ENCODE measurements at places on chromosomes 2 and 18. TPM values are rescaled to one million over a fixed set of nuclear protein-coding genes. Genes with fewer than 3 reads are reported as not detected.

DNA sequence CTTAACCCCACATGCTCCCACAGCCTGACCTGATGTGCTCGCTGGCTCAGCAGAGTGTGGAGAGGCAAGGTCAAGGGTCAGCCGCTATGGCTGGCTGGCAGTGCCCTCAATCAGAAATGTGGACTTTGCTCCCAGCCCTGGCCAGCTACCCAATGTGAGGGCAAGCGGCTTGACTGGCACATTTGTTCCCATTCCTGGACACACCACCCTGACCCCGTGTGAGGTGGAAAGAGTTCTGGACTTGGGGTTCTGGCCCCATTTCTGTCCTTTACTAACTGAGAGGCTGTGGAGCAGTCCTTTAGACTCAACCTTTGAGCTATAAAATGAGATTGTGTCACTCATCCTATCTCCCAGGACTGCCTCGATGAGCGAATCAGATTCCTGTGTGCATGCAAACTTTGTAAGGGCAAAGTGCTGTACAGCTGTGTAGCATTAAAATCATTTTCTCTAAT is 9.1 kb downstream of the THNSL2 start:
- H3K4me1 ChIP-seq = peaks cover 7% of the 10 kb centered on the region
- no peak overlapping the region for H3K27ac ChIP-seq
- no peaks in the 10 kb centered on the region for H3K36me3 ChIP-seq
- no peak for DNase-seq
- H3K4me3 ChIP-seq = no peak overlapping the region
- H3K27me3 ChIP-seq = no peaks in the 10 kb centered on the region

Gene QPCT
- 0.39 TPM for polyA plus RNA-seq

Gene LRRC30
- not detected for polyA plus RNA-seq

DNA sequence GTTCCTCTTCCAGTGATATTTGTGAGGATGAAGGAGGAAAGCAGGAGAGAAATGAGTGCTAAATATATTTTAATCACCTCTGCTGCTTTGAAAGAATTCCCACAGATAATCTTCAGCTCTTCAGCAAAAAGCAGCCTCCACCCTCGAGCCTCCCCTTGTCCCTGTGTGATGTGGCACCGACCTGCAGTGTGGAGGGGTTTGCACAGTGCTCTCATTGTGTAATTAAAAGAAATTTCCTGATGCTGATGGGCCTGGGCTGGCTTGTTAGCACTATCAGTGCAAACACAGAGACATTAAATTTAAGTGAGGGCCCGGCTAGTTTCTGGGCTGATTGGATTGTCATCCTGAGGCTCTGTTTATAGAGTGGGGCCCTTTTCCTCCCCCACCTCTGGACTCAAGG is 53.4 kb downstream of the KIF5C start:
- H3K4me3 ChIP-seq = no peak overlapping the region
- H3K36me3 ChIP-seq = no peaks in the 10 kb centered on the region
- DNase-seq = no peak
- peaks cover 17% of the 10 kb centered on the region for H3K4me1 ChIP-seq

DNA sequence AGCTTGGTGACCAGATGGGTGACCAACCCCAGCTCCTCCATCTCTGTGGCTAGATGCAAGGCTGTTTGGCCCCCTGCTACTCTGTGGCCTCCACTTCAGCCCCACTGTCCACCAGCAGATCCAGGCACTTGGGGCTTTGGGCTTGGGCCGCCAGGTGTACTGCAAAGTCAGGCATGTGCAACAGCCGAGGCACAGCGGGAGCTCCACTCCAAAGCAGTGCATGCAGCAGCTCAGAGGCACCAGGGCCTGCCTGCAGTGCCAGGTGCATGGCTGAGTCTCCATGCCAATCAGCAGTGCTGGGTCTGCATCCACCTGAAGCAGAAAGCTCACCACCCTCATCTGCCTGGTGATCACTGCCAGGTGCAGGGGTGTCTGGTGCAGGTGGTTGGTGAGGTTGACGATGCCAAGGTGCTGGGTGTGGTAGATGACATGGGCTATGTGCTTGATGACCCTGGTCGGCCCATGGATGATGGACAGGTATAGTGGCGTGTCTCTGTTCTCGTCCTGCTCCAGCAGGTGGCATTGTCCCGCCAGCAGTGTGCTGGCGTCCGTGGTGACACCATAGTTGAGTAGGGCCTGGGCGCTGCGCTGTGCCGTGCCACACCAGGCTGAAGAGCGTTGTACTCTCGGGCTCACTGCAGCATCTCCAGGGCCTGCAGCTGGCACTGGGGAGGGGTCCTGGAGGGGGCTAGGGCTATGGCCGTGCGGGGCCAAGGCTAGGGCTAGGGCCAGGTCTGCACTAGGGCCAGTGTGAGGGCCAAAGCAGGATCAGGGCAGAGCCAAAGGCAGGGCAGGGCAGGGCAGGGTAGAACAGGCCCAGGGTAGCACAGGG is 1.0 kb upstream of the ANKRD62 start:
- no peaks in the 10 kb centered on the region for H3K36me3 ChIP-seq
- H3K27ac ChIP-seq = no peak overlapping the region
- no peaks in the 10 kb centered on the region for H3K4me1 ChIP-seq
- no peak overlapping the region for H3K4me3 ChIP-seq

Data from CD4-positive, CD25-positive, alpha-beta regulatory T cell (primary cell).